NCI-H1105 (cell line): ENCODE measurements at places on chromosomes 4 and X.

- DNase-seq = no peak
Measured at GRCh38 chr4:183855323-183856190, 49.5 kb upstream of the STOX2 start.

- no peak for DNase-seq
Measured at GRCh38 chr4:113607998-113608397, 153.5 kb downstream of the CAMK2D start.

DNA sequence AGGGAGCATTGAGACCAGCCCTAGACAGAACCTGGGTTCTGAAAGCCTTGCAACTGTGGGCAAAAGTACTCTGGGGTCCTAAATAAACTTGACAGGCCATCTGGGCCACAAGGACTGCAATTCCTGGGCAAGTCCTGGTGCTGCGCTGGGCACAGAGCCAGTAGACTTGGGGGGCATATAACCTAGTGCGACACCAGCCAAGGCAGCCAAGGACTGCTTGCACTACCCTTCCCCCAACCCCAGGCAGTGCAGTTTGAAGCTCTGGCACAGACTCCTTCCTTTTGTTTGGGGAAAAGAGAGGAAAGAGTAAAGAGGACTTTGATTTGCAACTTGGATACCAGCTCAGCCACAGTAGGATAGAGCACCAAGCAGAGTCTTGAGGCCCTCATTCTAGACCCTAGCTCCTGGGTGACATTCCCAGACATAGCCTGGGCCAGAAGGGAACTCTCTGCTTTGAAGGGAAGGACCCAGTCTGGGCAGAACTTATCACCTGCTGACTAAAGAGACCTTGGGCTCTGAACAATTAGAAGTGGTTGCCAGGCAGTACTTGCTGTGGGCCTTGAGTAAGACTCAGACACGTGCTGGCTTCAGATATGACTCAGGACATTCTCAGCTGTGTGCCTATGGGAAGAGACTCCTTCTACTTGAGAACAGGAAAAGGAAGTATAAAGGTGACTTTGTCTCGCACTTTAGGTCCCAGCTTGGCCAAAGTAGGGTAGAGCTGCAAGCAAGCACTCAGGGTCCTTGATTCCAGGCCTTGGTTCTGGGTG lies 522.8 kb downstream of the GLUD2 start:
- DNase-seq = no peak

GRCh38 chr4:13555325-13555724 lies 11.0 kb upstream of the NKX3-2 start:
- no peak for DNase-seq

GRCh38 chrX:149453030-149453429 lies 52.1 kb downstream of the IDS start:
- no peak for DNase-seq

DNA sequence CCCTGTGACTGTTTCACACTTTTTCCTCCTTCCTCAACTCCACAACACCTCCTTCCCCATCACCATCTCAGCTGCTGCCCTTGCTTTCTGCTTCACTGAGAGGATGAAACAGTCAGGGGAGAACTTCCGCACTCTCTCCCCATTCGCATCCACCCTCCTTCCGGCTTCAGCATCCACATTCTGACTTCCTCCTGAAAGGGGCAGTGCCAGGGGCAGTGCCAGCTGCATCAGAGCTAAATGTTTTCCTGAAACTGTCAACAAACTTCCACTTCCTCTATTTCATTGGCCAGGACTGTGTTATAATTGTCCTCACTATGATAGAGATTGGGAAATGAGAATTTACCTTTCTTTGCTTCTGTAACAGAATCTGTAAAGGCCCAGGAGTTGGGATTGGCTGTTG lies 18.2 kb upstream of the RASL11B start:
- DNase-seq = no peak

- DNase-seq = no peak
Measured at GRCh38 chr4:2096073-2096609, 37.0 kb downstream of the NAT8L start.

- no peak for DNase-seq
Measured at GRCh38 chrX:8083286-8083685, 87.8 kb downstream of the VCX2 start.

- no peak for DNase-seq
Measured at GRCh38 chr4:47674144-47674543, 163.7 kb downstream of the CORIN start.

DNA sequence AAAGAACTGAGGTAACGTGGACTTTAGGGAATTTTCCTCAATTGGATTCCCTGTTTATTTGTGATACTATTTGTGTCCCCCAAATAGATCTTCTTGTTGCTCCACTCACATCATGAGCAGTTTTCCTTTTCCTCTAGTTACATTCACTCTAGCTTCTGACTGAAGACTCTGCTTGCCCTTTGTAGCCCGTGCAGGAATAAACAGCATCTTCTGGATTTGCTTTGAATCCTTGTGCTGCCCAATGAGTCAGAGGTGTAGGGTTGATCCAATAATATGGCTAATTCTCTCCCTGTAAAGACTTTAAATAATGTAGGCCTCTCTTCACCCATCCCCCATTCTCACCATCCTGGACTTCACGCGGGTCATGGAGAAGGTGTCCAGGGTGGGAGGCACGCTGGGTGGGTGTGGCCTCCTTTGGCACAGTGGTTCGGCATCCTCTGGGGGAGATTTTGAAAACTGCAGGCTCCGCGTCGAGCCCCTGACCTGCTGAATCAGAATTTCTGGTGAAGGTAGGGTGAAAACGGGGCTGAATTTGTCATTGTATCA lies 9.0 kb downstream of the HAND2 start:
- no peak for DNase-seq

GRCh38 chrX:37846141-37846540 lies 1.2 kb downstream of the DYNLT3 start:
- DNase-seq = no peak

DNA sequence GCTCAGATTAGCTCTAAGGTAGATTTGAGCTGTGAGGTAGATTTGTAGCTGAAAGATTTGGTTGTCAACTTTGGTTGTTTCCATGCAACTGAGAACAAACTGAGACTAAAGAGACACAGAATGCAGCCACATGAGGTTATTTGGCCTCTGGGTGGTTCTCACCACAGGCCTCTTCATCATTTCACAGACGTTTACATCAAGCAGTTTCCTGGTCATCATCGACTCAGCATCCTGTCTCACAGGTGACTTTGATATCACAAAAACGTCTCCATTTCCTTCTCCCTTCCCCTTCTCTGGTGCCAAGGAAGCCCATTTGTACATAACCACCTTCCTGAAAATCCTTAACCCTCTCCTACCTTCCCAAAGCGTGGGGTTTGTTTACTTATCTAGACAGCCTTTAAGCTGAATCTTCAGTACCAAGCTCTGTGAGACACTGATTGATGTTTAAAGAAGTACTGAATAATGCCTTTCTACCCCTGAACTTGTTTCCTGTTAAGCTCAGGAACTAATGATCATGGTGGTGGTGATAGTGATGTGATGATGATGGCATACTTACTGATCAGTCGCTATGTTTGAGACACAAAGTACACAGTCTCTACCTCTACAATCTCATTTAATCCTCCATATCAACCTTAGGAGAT lies 81.9 kb downstream of the FAM114A1 start:
- DNase-seq = no peak

DNA sequence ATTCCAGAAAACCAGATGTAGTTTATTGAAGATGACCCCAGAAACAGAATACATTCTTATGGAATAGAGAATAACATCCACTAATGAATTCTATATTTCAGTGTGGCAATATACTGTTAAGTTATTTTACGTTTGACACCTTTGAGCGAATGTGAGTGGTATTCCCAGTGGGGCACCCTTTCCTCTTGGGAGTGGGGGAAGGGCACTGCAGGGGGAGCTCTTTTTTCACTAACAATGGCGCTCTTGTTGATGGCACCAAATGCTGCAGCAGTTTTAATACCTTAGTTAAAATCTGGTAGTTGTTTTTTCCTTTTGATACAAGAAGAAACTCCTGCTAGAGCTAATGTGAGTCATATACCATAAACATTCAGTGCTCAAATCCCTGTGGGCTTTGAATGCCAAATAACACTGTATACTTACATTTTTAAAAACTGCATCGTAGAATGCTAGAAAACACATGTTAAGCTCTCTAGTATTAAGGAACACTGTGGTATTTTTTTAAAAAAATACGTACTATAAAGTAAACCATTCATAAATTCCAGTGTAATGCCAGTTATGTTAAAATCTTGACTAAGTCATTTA lies 178.5 kb downstream of the DCHS2 start:
- DNase-seq = no peak

DNA sequence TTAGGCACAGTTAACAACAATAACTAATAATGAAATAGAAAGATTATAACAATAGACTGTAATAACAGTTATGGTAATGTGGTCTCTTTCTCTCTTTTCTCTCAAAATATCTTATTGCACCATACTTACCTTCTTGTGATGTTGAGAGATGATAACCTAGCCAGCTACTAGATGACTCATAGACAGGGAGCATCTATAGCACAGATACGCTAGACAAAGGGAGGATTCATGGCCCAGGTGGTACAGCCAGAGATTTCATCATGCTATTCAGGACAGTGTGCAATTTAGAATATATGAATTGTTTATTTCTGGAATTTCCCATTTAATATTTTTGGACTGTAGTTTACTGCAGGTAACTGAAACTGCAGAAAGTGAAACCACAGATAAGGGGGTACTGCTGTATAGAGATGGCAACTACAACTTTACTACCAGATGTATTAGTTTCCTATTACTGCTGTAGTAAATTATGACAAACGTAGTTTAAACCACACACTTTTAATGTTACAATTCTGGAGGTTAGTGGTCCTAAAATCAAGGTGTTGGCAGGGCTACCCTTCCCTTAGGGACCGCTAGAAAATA lies 41.8 kb upstream of the MAGED1 start:
- DNase-seq = no peak

- DNase-seq = no peak
Measured at GRCh38 chrX:16528620-16529019, 121.3 kb upstream of the S100G start.

DNA sequence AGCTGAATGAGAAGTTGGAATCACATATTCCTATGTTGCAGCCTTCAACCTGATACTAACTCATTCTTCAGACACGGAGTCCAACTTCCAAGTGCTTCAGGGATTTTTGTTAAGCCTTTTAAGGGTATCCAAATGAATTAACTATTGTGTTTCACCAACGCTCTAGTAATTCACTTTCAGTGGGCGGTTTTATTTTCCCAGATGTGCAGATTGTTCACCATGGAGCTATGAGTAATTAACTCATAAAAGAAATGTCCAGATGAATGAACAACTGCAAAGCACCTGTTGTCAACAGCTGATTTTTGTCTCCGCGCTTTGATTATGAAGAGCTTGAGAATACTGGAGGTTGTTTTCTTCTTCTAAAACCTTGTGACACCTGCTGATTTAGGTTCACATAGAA lies 187.6 kb downstream of the CBR4 start:
- no peak for DNase-seq

DNA sequence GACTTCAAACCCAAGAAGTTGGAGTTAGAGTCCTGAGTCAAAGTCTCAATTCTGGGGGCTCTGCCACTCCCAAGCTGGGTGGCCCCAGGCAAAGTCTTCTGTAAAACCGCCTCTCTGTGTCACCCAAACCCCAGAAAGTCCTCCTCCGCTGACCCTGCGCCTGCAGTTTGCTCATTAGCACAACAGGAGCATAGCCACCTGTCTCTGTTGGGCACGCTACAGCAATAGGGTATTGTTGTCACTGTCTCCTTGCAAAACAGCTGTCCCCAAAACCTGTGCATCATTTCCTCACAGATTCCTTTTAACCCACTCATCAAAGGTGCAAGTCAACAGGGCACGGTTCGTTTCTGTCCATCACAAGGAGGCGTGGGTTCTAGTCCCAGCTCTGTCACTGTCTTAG lies 8.0 kb upstream of the DGAT2L6 start:
- no peak for DNase-seq

DNA sequence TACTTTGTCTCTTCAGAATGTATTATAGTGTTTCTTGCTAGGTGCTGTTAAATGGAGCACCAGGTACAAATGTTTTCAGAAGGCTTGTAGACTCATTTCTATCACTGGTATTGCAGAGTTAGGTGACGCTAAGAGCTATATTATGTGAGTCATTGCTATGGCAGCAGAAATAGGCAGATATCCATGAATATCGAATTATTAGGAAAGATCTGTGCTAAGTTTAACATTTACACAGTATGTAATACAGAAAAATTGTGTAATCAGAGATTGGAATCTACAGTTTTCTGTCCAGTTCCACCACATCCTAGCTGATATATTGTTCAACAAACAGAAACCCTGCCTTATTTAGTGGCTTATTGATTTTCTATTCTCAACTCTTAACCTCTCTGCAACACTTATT lies 1025.5 kb downstream of the STIM2 start:
- DNase-seq = no peak

DNA sequence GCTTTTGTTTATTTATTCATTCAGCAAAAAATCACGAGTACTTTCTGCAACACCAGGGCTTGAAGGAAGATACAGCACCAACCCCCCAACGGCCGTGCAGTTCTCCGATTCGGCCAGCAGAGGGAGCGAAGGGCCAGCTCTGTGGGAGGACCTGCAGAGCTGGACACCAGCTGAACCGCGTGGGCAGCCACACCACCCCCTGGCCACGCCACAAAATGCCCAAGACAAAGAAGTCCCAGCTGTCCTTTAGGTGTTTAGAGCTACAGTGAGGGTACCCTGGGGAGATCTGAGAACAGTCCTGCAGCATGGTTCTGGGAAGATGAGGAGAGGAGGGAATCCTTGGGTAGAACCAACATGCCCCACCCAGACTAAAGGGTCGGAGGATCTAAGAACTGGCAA lies 83.1 kb downstream of the RELL1 start:
- DNase-seq = peak; percentile 3

GRCh38 chrX:43656005-43656494 lies at the start of gene MAOA:
MAOA (plus strand) TSS chrX:43656299; CDS start chrX:43656342, 43 bp downstream.
- DNase-seq = no peak

DNA sequence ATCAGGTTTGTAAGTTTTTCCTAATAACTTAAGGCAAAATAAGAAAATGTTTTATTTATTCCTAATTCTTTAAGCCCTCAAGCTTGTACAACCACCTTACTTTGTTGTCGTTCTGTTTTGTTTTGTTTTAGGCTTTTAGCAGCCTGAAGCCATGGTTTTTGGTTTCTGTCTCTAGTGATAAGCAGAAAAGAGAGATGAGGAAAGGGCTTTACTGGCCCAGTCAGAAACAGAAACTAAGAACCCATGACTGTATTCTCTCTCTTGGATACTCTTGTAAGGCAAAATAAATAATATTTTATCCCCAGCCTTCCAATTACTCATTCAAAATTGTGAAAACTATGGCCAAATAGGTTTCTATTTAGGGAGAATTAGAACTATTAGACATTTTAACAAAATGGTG lies 29.4 kb downstream of the TBC1D19 start:
- DNase-seq = no peak

DNA sequence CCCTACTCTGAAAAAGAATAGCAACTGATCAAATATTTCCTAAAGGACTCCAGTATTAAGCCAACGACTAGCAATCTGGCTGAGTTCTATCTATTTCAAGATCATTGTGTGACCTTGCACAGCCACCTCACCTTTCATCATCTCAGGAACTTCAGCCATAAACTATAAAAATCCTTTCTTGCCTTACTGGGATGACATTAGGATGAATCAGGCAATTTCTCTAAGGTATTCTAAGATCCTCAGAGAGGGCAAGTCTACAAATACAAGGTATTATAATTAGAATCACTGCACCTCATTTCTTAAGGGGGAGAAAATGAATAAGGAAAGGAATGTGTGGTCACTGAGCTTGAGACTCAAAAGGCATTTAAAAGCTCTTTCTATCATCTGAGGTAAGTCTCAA lies 152.6 kb downstream of the GRIA3 start:
- DNase-seq = no peak
